ENCODE measurements at places on chromosomes 2 and 18. TPM values are rescaled to one million over a fixed set of nuclear protein-coding genes. Genes with fewer than 3 reads are reported as not detected.

GRCh38 chr2:6865346-6866274 is at the start of gene CMPK2:
CMPK2 (minus strand) TSS chr2:6865907; CDS start chr2:6865696, 211 bp downstream.
- H3K27ac ChIP-seq = peak within 1 kb of the TSS; percentile 92
- H3K4me1 ChIP-seq = peaks cover 12% of the 10 kb centered on the region
- no peaks in the 10 kb centered on the region for H3K27me3 ChIP-seq
- H3K4me3 ChIP-seq = peak within 1 kb of the TSS; percentile 65
- DNase-seq = peak; percentile 85

DNA sequence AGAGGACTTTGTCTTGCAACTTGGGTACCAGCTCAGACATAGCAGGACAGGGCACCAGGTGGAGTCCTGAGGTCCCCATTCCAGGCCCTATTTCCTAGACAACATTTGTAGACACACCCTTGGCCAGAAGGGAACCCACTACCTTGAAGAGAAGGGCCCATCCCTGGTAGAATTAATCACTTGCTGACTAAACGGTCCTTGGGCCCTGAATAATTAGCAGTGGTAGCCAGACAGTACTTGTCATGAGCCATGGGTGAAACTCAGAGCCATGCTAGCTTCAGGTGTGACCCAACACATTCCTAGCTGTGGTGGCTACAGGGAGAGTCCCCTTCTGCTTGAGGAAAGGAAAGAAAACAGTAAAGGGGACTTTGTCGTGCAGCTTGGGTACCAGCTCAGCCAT is 28.5 kb upstream of the ACTR2 start:
- DNase-seq = no peak
- H3K4me1 ChIP-seq = no peaks in the 10 kb centered on the region
- H3K4me3 ChIP-seq = no peak overlapping the region
- H3K36me3 ChIP-seq = no peaks in the 10 kb centered on the region

DNA sequence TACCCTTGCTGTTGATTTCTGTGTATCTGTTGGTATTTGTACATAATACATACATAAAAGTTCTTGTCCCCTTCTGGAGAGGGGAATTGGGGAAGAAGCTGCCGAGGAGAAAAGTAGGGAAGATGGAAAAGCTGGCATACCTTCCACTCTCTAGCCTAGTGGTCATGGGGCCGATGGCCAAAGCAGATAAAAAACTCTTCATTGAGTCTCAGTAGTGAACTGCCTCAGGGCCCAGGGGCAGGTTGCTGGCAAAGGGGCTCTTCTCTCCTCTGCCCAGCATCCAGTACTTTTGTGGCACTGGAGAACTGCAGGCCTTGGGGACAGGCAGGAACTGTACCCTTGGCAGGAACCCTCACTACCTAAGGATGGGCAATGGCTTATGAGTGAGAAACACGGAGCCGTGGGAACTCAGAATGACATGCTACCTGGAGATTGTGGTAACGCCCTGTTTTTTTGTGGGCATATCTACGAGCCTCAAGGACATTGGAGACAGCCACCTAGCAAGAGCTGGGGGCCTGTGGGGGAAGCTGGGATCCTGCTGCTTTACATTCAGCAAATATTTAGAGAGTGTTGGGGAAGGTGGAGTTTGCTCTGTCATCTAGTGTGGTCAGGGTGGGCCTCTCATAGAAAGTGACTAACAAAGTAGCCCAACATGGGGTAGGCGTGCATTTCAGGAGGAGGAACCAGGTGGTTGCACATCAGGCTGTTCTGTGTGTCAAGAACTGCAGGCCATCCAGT is 22.6 kb upstream of the ITGB6 start:
- H3K4me3 ChIP-seq = no peak overlapping the region
- peak overlapping the region; percentile 89 for H3K27ac ChIP-seq
- no peaks in the 10 kb centered on the region for H3K27me3 ChIP-seq
- DNase-seq = no peak

DNA sequence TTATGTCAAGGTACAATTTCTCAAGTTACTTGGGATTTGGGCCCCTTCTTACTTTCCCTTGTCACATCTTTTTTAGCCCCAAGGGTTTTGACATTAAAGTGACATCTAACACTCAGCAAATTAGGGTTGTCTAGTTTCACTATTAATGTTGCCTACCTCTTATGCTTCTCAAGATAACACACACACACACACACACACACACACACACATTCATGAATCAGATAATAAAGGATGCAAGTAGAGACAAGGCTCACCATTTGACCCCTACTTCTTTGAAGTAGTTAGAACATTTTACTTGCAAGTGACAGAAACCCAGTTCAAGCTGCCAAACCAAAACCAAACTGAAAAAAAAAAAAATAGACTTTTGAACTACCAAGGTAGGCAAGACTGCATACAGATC is 138.8 kb downstream of the TRIB2 start:
- no peak for DNase-seq
- no peaks in the 10 kb centered on the region for H3K36me3 ChIP-seq
- H3K4me1 ChIP-seq = no peaks in the 10 kb centered on the region
- H3K27ac ChIP-seq = no peak overlapping the region
- no peak overlapping the region for H3K4me3 ChIP-seq

The ADAM23 gene
- not detected for total RNA-seq

The STARD6 gene
- not detected for total RNA-seq

The RGPD4 gene
- not detected for total RNA-seq

The INHA gene
- not detected for total RNA-seq
